ENCODE measurements at places on chromosomes 2 and 18. TPM values are rescaled to one million over a fixed set of nuclear protein-coding genes. Genes with fewer than 3 reads are reported as not detected.

The EPAS1 gene
- polyA plus RNA-seq: 93.9 TPM

The FSHR gene
- polyA plus RNA-seq: 8.8 TPM

The ZNF385B gene
- polyA plus RNA-seq: 28.1 TPM

The PXDN gene
- polyA plus RNA-seq: 26.7 TPM

The OXER1 gene
- 1.3 TPM for polyA plus RNA-seq

The MEMO1 gene
- 167 TPM for polyA plus RNA-seq

The PLCL1 gene
- polyA plus RNA-seq: 2.6 TPM

The SCN1A gene
- 0.04 TPM for polyA plus RNA-seq

The ARL6IP6 gene
- 27.8 TPM for polyA plus RNA-seq

The CCBE1 gene
- polyA plus RNA-seq: 1.9 TPM

The FIGN gene
- 3.5 TPM for polyA plus RNA-seq

The NAGK gene
- 153 TPM for polyA plus RNA-seq

The DSG1 gene
- polyA plus RNA-seq: 5.4 TPM

The IL1B gene
- 1.8 TPM for polyA plus RNA-seq

The RNU2-63P gene
- polyA plus RNA-seq: not detected

The RSAD2 gene
- polyA plus RNA-seq: 2.3 TPM

The CNTNAP5 gene
- polyA plus RNA-seq: 0.29 TPM

The PSD4 gene
- 22.8 TPM for polyA plus RNA-seq

The NRP2 gene
- 10.6 TPM for polyA plus RNA-seq

The CRYBA2 gene
- polyA plus RNA-seq: 2.7 TPM

The CCDC148 gene
- polyA plus RNA-seq: 5.7 TPM

The TUBA4B gene
- polyA plus RNA-seq: 1.6 TPM

The SERPINB10 gene
- not detected for polyA plus RNA-seq

The HOXD13 gene
- 0.36 TPM for polyA plus RNA-seq

The MTIF2 gene
- 15.0 TPM for polyA plus RNA-seq

The GPR45 gene
- polyA plus RNA-seq: 0.74 TPM

The BOLL gene
- 256 TPM for polyA plus RNA-seq

The SERPINB12 gene
- polyA plus RNA-seq: 1.1 TPM

The TACR1 gene
- polyA plus RNA-seq: 0.38 TPM

The CPO gene
- polyA plus RNA-seq: 0.90 TPM

The TBR1 gene
- polyA plus RNA-seq: 0.92 TPM

The AQP12B gene
- polyA plus RNA-seq: not detected

The NR4A2 gene
- 9.5 TPM for polyA plus RNA-seq

The LRRTM1 gene
- polyA plus RNA-seq: 1.1 TPM

The CCDC138 gene
- 15.7 TPM for polyA plus RNA-seq

The ABCB11 gene
- 16.1 TPM for polyA plus RNA-seq

The CRYGB gene
- not detected for polyA plus RNA-seq

The CD8B gene
- polyA plus RNA-seq: 2.2 TPM

The ALPI gene
- 0.16 TPM for polyA plus RNA-seq

The NT5DC4 gene
- polyA plus RNA-seq: 4.2 TPM

The MLPH gene
- 5.5 TPM for polyA plus RNA-seq

The SPP2 gene
- not detected for polyA plus RNA-seq

The HOXD10 gene
- polyA plus RNA-seq: 0.92 TPM

The C2orf69 gene
- polyA plus RNA-seq: 19.8 TPM

The RIOK3 gene
- polyA plus RNA-seq: 76.8 TPM

The IGFBP5 gene
- polyA plus RNA-seq: 228 TPM

The CRYGD gene
- 2.5 TPM for polyA plus RNA-seq

The CENPA gene
- polyA plus RNA-seq: 5.8 TPM

The EFEMP1 gene
- 74.0 TPM for polyA plus RNA-seq

The TMEM163 gene
- 24.0 TPM for polyA plus RNA-seq

The SLC66A2 gene
- polyA plus RNA-seq: 72.5 TPM

The SP5 gene
- 1.4 TPM for polyA plus RNA-seq

The SLC9A2 gene
- polyA plus RNA-seq: 16.3 TPM

The FAM161A gene
- 18.2 TPM for polyA plus RNA-seq

The UNC80 gene
- 8.2 TPM for polyA plus RNA-seq

The CTNNA2 gene
- 44.5 TPM for polyA plus RNA-seq

The SPATA3 gene
- polyA plus RNA-seq: 211 TPM

The SPAG16 gene
- polyA plus RNA-seq: 80.7 TPM

The HOXD12 gene
- not detected for polyA plus RNA-seq

All from testis (tissue), 5 donors.